GM12865 (cell line): ENCODE measurements at places on chromosomes 12 and 14.
A peak's percentile ranks its signal among the peaks of the same experiment; 100 is the strongest.

GRCh38 chr12:51077930-51078329, 5.5 kb downstream of the CSRNP2 start:
- DNase-seq = no peak

GRCh38 chr14:55936691-55937090, 181.5 kb upstream of the PELI2 start:
- DNase-seq = no peak

DNA sequence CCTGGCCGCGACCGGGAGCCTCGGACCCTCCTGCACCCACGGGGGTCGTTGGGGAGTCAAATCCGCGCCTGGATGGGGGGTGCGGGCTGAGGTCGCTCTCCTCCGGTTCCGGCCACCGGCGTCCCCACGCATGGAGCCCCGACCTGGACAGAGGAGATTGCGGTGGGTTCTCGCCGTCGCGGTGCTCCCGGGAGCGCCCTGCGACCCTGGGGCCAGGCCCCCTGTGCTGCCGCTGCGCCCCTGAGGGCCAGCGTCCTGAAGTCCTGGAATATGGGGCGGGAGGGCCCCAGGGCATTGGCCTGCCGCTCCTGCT, 345 bp downstream of the ASPG start:
- DNase-seq = no peak

GRCh38 chr14:34489324-34489723, 27.3 kb upstream of the SPTSSA start:
- DNase-seq = no peak

DNA sequence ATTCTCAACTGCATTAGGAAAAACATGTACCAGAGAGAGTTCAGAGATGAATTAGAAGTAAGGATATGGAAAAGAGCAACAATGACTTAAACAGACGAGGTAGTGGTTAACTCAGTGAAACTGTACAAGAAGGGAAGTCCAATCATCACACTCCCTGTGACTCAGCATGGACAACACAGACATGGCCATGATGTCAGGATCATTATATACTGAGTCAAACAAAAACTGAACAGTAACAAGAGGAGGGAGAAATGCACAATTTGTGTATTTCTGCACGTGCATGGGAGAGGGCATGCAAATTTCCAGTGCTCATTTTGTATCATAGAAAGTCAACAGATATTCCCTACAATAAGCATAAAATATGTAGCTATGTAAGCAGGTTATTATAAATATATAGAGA, 1037.8 kb downstream of the BCL11B start:
- peak; percentile 79 for DNase-seq

- no peak for DNase-seq
These were observed 3.3 kb upstream of the NAA25 start for GRCh38 chr12:112111931-112112330.

- DNase-seq = no peak
These were observed 157.4 kb upstream of the PRMT8 start for GRCh38 chr12:3333583-3333982.

DNA sequence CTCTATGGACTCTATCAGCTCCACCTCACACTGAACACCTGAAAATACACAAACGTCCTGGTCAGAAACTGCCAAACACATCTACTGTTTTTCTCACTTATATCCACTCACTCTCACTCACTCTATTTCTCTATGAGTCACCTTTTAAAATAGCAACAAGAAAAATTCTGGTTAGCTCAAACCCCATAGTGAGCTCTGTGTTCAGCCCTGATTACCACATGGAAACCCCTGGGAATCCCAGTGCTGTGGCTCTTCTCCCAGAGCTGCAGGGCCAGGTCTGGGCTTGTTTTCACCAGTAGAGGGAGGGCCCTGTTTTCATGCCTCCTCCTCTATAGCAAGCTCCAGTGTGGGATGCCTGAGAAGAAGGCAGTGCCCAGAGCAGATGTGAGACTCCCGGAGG, 1126.1 kb downstream of the TMEM121 start:
- peak; percentile 61 for DNase-seq

GRCh38 chr12:50506753-50507473, 2.1 kb downstream of the DIP2B start:
- DNase-seq = no peak

GRCh38 chr14:64614805-64615391, 65.1 kb downstream of the PPP1R36 start:
- no peak for DNase-seq
